Stimulated activated CD8-positive, alpha-beta memory T cell treated with anti-CD3 and anti-CD28 coated beads, Interleukin-7, amount 100 ng/mL, for 48 hours (primary cell): ENCODE measurements at places on chromosomes 3 and 15.
A peak's percentile ranks its signal among the peaks of the same experiment; 100 is the strongest.

DNA sequence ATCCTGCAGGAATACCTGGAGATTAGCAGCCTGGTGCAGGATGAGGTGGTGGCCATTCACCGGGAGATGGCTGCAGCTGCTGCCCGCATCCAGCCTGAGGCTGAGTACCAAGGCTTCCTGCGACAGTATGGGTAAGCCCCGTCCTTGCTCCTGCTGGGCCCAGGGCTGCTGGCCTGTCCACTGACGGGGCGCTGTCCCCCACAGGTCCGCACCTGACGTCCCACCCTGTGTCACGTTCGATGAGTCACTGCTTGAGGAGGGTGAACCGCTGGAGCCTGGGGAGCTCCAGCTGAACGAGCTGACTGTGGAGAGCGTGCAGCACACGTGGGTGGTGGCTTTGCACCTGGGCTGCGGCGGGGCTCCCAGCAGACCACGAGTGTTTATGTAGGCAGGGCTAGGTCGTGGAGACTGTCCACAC is 5.0 kb downstream of the FES start:
- no peak for DNase-seq

- no peak for DNase-seq
These were observed 861.7 kb upstream of the NR2F2 start for GRCh38 chr15:95468820-95469219.

- DNase-seq: no peak
These were observed 21.3 kb downstream of the MLH1 start for GRCh38 chr3:37014620-37015019.

DNA sequence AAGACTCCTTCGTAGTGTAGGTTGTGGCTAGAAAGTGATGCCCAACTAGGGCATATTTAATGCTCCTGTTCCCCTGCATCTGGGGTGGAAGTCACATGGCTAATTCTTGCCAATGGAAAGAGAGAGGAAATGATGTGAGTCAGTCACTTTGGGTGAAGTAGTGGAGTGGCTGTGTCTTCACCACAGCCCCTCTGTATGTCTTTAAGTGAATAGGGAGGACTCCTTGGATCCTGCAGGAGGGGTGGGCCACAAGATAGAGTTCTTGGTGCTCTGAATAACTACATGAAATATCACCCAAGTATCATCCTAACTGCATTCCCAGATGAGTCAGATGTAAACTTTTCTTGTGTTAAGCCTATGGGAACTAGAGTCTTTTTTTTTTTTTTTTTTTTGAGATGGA is 17.8 kb upstream of the MB21D2 start:
- no peak for DNase-seq

DNA sequence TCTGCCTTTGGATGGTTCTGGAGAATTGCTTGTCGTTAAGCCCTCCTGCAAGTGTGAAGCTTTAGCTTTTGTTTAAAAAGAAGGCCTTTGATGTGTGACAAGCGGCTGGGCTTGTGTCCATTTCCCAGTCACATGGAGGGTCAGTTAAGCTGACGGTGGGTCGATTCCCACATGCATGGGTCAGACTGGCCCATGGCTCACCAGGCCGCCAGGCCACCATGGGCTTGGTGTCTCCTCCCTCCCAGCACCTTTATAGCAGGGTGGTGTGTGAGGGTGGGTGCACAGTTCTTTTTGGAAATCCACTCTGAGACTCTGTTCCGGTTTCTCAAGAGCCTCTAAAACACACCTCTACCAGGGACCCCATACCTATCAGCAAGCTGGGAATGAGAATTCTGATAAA is 67.2 kb downstream of the SCN5A start:
- DNase-seq: no peak

GRCh38 chr15:60697750-60698149 is 218.8 kb upstream of the ICE2 start:
- no peak for DNase-seq

DNA sequence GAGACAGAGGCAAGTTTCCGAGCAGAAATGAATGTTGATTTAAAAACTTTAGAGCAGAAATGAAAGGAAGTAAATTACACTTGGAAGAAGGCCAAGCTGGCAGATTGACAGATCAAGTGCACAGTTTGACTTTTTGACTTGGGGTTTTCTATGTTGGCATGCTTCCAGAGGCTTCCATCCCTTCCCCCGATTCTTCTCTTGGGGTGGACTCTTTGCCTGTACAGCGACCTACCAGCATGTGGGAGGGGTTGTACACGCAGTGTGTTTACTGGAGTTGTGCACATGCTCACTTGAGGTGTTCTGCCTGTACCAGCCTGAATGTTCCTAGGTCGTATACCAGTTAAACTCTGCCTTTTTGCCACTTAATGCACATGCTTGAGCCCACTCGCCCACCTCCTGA is 701.5 kb upstream of the GBE1 start:
- DNase-seq: no peak

GRCh38 chr15:35559683-35560082 is 13.7 kb upstream of the DPH6 start:
- no peak for DNase-seq

- DNase-seq: no peak
These were observed 16.4 kb downstream of the TAFA4 start for GRCh38 chr3:68915973-68916372.

GRCh38 chr15:71051539-71051938 is 63.7 kb upstream of the THSD4 start:
- no peak for DNase-seq

DNA sequence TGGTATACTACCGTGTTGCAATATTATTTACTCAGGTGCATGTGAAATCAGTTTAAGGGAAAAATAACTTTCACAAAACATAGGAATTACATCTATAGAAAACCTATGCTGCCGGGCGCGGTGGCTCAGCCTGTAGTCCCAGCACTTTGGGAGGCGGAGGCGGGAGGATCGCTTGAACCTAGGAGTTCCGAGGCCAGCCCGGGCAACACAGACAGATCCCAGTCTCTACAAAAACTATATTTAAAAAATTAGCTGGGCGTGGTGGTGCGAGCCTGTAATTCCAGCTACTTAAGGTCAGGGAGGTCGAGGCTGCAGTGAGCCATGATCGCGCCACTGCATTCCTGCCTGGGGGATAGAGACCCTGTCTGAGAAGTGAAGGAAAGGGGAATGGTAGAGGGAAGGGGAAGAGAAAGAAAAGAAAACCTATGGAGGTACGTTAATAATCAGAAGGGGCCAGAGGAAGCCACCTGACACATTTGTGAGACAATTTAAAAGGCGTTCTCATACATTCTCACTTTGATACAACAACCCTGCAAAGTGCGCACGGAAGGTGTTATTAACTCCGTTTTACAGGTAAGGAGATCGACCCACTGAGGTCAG is 456 bp upstream of the TMEM62 start:
- DNase-seq: no peak

GRCh38 chr3:194727435-194728128 is 41.9 kb downstream of the FAM43A start:
- no peak for DNase-seq

GRCh38 chr3:33439546-33440327 is 468 bp downstream of the UBP1 start:
- DNase-seq: peak; percentile 20

DNA sequence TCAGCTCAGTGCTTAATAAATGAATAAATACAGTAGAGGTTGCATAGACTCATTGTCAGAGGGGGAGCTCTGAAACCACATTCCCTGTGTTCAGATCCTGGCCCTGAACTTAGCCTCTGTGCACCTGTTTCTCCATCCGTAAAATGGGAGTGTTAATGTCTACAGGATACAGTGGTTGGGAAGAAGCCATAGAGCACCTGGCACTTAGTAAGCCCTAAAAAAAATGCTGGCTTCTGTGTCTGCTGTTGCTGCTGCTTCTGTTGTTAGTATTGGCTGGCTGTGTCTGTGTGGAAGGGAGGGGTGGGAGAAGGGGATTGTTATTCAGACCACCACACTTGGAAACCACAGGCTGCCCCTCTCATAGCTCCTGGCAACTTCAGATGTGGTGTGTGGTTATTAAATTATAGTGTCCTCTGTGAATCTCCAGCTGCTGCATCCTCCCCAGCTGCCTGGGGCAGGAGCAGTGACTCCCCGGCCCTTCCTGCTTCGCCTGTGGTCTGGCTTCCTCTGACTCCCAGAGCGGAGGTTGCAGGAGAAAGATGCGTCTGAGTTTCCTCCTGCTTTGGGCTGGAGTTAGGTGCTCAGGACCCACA is 31.0 kb downstream of the FGD5 start:
- no peak for DNase-seq

- no peak for DNase-seq
These were observed 37.6 kb downstream of the ANO10 start for GRCh38 chr3:43584043-43584826.

GRCh38 chr15:68275165-68275746 is 2.3 kb upstream of the FEM1B start:
- DNase-seq: no peak

DNA sequence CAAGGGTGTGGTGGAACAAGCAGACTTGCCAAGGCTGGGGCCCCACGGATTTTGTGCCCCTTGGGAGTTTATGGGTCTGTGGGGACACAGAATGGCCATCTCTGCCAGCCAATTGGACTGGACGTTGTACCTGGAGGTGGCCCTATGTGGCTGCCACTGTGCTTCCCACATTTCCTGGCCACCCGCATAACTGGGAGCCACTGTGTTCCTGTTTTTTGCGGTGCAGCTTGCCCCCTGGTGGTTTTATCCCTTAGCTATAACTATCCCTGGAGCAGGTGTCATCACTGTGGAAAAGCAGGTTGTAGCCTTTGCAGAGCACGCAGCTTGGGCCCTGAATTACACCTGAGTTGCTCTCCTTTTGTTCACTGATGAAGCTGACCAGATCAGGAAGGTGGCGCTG is 306.3 kb downstream of the ZPLD1 start:
- DNase-seq: no peak

GRCh38 chr15:80999623-81000036 is 1.1 kb upstream of the TLNRD1 start:
- DNase-seq: peak; percentile 43

DNA sequence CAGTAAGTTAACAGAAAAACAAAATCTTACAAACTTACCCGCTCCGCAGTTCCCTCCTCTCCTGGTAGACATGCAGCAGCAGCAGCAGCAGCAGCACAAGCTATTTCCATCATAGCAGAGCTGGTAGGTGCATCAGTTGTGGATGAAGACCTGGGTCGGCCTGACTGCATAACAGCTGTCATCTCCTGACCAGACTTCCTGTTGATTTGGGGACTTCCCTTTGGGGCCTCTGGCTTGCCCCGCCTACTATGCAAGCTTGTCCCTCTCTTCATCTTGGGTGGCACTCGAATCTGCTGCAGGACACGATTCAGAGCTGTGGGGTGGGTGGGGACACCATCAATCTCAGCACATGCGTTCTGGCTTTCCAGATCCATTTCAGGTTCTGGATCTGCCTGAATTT is 65.7 kb downstream of the TMCC1 start:
- DNase-seq: no peak

DNA sequence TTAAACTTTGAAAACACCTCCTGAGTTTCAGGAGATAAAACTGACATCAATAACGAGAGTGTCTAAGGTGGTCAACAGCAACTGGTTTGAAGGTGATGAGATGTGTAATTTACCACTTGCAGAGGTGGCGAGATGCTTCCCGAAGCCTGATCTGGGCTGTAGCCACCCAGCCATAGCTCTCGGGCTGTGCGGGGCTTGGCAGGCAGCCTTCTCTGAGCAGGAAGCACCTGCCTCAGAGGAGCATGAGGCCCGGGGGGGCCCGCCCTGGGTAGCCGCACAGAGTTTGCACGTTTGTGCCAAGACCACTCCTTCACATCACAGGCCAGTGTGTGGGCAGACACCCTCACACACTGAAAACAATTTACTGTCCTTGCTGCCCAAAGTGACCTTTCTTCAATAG is 220.3 kb downstream of the CACNA2D3 start:
- DNase-seq: no peak

- DNase-seq: no peak
These were observed 60.3 kb upstream of the SIAH2 start for GRCh38 chr3:150823277-150823676.

DNA sequence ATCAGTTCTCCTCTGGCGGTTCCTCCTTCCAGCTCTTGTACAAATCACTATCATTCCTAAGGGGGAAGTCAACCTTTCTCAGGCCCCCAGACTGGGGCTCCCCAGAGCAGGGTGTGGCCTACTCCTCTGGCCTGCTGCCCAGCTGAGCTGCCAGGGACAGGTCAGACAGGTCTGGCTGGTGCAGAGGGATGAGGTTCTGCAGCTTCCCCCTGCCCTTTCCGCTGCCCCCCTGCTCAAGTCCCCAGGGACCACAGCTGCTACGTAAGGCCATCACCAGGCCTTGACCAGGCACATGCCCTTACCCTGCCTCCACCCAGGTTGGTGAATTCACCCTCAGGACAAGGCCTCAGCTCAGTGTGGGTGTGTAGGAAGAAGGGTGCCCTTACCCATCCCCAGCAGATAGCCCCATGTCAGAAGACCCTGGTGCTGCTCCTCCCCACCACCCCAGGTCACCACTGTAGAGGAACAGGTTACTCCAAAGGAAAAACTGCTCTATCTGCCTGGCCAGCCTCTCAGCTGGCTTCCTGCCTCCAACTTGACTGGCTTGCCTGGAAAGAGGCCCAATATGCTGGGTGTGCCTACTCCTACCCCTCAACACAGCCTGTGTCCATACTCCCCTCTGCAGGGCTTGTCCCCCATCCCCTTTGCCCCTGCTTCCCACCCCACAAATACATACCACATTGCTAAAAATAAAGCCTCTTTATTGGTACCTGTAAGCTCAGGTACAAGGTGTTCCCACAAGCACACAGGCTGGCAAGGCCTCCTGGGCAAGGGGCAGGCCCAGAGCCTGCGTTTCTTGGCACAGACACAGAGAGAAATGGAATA is 12.0 kb downstream of the CSRNP1 start:
- no peak for DNase-seq

DNA sequence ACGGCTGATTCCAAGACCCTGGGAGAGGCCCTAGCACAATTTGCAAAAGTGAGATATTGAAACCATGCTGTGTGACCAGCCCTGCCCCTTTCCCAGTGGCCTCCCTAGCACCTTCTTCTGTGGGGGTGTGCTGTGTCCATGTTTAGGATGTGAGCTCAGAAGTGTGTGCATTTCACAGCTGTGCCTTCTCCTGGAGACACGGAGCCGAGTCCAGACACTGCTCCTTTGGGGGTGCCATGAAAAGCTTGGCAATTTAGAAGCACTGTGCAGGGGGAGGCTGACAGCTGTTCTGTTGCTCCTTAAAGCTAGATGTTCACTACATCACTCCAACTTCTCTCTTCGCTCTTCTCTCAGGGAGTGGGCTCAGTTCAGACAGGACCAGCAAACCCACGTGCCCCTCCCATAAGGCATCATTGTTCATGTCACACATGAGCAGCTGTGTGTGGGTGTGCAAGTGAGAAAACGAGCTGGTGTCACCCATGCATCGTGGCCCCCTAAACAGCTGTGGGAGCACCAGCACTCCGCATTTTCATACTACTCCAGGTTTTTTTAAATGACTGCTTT is 492.6 kb downstream of the GABRG3 start:
- no peak for DNase-seq

- DNase-seq: no peak
These were observed 49.7 kb upstream of the SCAANT1 start for GRCh38 chr3:63961891-63962290.

DNA sequence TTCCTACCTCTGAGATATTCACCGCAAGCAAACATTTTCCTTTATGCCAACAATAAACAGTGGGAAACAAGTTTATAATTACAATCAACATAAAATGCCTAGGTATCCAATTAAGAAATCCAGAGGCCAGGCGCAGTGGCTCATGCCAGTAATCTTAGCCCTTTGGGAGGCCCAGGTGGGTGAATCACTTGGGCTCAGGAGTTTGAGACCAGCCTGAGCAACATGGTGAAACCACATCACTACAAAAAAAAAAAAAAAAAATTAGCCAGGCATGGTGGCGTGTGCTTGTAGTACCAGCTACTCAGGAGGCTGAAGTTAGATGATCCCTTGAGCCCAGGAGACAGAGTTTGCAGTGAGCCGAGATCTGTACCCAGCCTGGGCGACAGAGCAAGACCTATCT is 17.3 kb downstream of the TBC1D2B start:
- DNase-seq: no peak
